Stomach (tissue), 19 donors: ENCODE measurements at places on chromosomes 5 and 9.

- DNase-seq, result peak; percentile 59
Observed at GRCh38 chr5:146463446-146463845, 16.3 kb downstream of the TCERG1 start.

DNA sequence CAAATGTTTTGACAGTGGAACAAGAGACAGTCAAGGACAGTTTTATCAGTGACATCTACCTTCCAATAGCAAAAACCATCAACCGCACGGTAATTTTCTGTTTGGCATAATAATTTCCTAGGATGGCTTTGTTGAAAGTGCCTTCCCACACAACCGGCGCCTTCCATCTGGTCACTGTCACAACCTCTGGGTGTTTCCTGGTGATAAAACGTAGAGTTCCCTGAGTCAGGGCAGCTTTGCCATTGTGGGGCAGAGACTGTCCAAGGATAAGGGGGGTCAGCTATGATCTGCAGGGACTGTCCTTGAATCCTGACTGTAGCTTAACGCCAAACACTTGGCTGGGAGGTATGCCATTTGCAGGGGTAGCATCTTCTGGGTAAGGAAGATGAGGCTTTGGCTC, 47.6 kb downstream of the GGTA1 start:
- DNase-seq, result no peak

GRCh38 chr9:121699571-121700164, 48.2 kb downstream of the DAB2IP start:
- DNase-seq, result no peak

DNA sequence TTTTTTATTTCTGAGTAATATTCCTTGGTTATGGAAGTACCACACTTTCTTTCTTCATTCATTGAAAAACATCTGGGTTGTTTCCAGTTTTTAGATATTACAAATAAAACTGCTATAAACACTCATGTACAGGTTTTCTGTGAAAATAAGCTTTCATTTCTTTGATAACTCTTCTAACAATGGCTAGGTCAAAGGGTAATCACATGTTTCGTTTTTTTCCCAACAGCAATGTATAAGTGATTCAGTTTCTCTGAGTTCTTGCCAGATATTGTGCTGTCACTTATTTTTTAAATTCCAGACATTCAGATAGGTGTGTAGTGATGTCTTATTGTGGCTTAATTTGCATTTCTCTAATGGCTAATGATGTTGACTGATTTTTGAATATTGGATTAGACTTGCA, 16.7 kb upstream of the TNPO1 start:
- no peak for DNase-seq

GRCh38 chr9:77474936-77475335, 173.2 kb downstream of the GNA14 start:
- no peak for DNase-seq

DNA sequence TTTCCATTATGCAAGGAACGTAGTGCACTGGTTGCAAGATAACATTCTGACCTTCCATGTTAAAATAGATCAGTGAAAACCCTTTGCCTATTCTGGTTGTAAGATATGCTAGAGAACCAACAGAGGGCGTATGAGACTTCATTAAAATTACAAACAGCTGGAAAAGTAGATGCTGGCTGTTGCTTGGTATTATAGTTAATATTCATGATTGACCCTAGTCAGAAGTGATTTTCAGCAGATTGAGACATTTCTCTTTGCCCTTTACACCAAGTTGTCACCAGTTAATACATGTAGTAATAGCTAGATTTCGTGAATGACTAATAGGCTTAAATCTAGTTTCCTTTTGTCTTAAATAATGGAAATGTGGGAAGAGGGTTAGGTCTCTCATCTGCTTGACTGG, 13.8 kb upstream of the FGF18 start:
- DNase-seq, result no peak

- no peak for DNase-seq
Observed at GRCh38 chr9:136538599-136539426, 7.0 kb downstream of the NOTCH1 start.

DNA sequence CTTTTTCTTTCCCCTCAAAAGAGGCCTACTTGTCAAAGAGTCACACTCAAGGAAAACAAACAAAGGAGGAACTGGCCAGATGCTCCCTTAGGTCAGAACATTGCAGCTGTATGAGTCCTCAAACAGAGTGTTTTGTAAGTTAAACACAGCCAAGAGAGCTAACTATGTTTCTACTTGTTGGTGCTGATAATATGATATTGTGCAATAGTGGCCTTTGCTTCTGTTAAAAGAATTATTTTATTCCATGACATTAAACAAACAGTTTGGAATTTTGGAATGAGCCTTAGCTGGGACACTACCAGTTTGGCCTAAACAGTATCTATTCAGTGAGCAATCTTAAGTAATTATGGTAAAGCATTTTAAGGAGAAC, 56.0 kb upstream of the TPD52L3 start:
- DNase-seq, result peak; percentile 76

GRCh38 chr5:61598126-61598525, 266.1 kb downstream of the ZSWIM6 start:
- DNase-seq, result no peak

DNA sequence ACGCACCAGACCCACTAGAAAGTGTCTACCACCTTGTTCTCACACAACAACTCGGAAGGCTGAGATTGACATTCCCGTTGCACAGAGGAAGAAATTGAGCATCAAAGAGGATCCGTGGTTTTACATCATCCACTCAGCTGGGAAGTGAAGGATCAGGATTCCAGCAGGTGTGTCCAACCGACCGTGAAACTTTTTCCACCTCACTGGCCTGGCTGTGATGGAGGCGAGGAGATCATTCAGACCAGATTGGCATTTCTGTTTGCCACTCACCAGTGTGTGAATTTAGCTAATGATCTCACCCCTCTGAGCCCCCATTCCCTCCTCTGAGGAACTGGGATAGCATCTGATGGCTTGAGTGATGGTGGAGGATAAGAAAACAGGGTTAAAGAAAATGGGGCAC, 46.7 kb upstream of the CPLX2 start:
- DNase-seq, result no peak

DNA sequence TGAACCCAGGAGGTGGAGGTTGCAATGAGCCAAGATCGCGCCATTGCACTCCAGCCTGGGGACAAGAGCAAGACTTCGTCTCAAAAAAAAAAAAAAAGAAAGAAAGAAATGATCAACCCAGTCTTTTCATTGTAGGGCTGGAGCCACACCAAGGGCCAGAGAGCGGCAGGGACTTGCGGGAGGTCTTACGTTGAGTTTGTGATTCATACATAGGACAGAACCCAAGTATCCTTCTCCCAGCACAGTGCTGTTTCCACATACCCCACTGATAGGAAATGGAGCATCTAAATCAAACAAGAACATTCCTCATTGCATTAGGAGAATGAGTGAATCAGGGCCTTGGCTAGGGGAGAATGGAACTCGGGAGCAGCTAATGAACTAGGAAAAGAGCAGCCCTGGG, 3.5 kb upstream of the TNIP1 start:
- DNase-seq, result no peak

DNA sequence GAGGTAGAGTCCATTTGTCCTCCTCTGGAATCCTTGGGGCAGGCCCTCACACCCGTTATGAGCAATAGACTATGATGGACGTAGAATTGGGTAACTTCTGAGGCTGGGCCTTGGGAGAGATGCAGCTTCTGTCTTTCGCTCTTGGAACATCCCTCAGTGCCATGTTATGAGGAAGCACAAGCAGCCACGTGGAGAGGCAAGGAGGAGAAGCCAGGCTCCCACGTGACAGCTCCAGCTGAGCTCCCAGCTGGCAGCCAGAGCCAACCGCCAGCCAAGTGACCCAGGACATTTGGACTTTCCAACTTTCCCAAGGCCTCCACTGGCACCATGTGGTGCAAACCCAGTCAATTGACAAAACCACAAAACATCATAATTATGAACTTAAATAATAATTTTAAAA, 43.0 kb upstream of the BOD1 start:
- DNase-seq, result peak; percentile 8

GRCh38 chr5:131634666-131634995, 398 bp downstream of the RAPGEF6 start:
- peak; percentile 82 for DNase-seq

GRCh38 chr5:109805472-109805871, 115.7 kb downstream of the MAN2A1 start:
- no peak for DNase-seq

DNA sequence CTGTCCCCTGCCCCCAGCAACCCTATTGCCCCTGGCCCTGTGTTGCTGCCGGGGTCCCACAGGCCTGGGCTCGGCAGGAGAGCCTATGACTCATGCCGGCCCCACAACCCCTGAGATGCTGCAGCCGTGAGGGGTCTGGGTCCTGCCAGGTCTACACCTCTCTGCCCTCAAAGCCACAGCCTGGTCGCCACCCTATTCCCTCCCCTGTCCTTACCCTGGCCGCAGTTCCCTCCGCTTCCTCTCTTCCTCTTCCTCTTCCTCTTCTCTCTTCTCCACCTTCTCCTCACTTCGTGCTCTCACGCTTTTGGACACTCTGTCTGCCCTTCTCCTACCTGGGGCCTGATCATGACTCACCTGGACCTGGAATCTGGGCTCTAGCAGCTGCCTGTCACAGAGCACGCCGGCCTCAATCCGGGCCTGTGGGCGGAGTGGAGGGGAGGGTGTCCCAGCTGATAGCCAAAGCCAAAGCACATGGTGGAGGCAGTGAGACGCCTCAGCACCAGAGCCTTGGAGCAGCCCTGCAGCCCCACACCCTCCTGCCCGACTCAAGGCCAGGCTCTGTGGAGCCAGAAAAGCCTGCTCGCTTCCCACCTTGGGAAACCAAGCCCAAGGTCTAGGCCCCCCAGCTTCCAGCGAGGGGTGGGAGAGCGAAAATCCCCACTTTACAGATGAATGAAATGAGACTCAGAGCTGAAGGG, 26.8 kb upstream of the CSF1R start:
- peak; percentile 25 for DNase-seq

- DNase-seq, result no peak
Observed at GRCh38 chr5:102523541-102524175, 24.9 kb upstream of the SLCO6A1 start.

GRCh38 chr9:135948968-135949367, 12.2 kb downstream of the UBAC1 start:
- DNase-seq, result no peak

GRCh38 chr5:72096602-72097188, 10.6 kb upstream of the MAP1B start:
- peak; percentile 3 for DNase-seq

DNA sequence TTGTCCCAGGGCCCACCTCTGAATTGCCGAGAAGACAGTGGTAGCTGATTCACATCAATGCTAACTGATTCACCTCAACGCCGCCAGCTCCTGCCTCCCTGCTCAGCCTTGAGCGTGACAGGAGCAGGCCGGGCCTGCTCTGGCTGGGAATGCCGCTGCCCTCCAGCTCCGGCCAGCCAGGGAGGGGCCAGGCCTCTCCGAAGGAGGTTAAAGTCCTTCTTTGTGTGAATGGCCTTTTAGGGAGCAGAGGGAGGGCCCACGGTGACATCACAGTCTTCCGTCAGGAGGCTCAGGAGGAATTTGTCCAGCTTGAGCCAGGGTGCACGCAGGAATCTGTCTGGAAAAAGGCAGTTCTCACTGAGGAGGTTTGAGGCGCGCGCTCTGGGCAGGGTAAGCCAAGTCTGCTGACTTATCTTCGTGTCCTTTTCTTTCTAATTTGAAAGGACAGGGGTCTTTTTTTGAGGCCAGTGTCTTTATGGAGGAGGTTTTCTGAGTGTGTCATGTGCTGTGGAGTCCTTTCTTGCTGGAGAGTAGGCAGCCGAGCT, 82.7 kb downstream of the C9orf152 start:
- DNase-seq, result peak; percentile 86

DNA sequence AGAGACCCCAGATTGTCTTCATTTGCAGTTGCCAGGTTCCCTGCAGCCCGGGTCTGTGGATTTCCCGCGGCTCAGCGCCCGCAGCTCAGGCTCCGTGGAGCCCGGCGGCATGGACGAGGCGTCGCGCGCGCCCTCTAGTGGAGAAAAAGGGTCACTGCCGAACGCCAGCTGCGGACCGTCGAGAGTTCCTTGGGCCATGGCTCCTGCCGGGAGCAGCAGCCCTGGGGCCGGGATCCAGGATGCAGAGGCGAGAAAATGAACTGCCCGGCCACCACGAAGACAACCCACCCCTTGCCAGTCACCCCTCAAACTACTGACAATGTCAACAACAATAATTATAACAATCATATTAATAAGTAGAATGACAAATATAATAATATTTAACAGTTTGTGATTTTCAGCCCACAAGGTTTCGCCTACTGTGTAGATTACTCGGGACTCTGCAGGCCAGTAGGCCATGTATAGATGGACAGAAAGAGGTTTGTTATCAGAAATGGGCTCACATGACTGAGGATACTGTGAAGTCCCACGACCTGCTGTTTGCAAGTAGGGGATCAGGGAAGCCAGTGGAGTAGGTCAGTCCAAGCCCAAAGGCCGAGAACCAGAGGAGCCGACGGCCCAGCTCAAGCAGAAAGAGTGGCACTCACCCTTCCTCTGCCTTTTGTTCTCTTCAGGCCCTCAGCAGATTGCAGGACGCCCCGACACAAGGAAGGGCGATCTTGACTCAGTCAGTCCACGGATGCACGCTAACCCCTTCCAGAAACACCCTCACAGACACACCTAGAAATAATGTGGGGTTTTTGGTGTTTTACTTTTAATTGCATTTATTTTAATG, 43.1 kb downstream of the BOD1 start:
- peak; percentile 90 for DNase-seq

DNA sequence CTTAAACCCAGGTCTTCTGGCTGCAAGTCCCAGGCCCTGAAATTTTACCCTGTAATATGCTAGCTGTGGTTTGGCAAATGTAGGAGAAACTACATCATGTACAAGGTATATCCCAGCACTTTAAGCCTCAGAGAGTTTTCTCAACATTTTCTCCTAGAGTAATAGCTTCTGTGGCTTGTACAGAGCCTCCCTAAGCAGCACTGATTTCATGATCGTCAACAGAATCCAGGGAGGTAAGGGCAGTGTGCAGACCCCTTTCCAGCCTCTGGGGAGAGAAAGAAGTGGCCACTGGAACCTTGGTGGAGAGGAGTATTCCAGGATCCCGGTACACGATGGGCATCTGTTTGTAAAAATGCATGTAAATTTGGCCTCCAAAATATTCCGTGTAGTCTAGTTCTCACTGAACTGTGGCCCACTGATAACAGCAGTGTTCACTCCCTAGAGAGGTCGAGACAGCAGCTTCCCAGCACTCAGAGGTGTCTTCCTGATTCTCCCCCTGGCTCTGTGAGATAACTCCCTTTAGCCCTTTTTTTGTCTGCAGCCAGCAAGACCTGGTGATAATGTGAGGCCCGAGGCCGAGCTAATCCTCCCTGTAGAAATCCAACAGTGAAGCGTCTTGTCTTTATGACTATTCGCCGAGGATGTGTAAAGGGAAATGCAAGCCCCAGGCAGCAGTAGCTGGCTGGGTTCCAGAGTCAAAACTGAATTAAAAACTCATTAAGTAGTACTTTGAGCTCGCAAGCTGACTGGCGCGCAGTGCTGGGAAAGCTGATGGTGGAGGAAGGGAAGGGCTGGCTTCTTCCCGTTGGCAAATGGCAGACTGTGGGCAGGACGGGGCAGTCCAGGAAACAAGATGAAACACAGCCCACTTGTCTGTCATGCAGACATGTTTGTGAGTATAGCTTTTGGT, 59.0 kb downstream of the MAP1B start:
- DNase-seq, result peak; percentile 89

GRCh38 chr9:107750741-107751566, 261.4 kb upstream of the KLF4 start:
- peak; percentile 87 for DNase-seq
